ENCODE measurements at places on chromosomes 12 and 14. TPM values are rescaled to one million over a fixed set of nuclear protein-coding genes. Genes with fewer than 3 reads are reported as not detected.

DNA sequence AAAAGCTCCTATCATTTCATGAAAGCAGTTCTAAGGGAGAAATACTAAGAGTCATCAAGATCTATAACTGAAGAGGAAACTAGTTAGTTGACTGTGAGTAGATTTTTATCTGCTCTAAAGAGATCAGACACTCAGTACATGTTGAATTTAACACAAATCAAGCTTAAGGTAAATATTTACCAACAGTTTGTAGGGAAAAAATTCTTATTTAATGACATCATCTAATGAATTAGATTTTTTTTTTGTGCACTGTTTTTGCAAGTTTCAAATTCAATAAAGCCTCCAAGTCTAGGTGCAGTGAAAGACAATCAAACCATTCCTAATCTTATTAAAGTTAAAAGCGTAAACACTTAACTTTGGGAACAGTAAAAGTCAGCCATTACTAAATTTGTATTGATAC lies 93.0 kb upstream of the PRKD1 start:
- no peaks in the 10 kb centered on the region for H3K27me3 ChIP-seq
- H3K4me3 ChIP-seq, result no peak overlapping the region
- H3K27ac ChIP-seq, result no peak overlapping the region
- no peaks in the 10 kb centered on the region for H3K36me3 ChIP-seq

DNA sequence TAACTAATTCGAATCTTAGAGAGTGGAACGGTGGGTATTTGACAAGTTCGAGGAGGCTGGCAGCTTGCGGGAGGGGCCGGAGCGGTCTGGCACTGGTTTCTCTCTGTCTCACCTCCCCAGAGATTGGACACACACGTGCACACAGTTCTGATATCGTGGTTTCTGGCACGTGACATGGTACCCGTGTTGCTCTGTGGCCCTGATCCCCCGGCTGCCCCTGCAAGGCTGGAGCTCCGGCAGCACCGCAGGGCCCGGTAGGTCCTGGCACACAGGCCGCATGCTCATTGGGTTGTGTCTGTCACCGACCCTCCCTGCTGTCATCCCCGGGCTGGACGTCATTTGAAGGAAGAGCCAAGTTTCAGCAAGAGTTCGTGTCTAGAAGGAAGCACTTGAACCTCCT lies 82.7 kb downstream of the PPP2R5C start:
- peak overlapping the region; percentile 57 for H3K4me3 ChIP-seq
- H3K27ac ChIP-seq, result peak overlapping the region; percentile 92
- no peaks in the 10 kb centered on the region for H3K36me3 ChIP-seq
- no peaks in the 10 kb centered on the region for H3K27me3 ChIP-seq

JPH4 gene
- total RNA-seq, result not detected

STON2 gene
- total RNA-seq, result not detected

RIN3 gene
- total RNA-seq, result not detected
